Stomach (tissue), 19 donors: ENCODE measurements at places on chromosomes 2 and 18. TPM values are rescaled to one million over a fixed set of nuclear protein-coding genes. Genes with fewer than 3 reads are reported as not detected.

Gene VSNL1
- not detected for total RNA-seq

Gene NOSTRIN
- 20.9 TPM for total RNA-seq

Gene AQP12B
- total RNA-seq: not detected

Gene FRZB
- total RNA-seq: 21.6 TPM

Gene NEDD4L
- total RNA-seq: 240 TPM

Gene NCKAP5
- not detected for total RNA-seq

Gene SPR
- total RNA-seq: 133 TPM

Gene KCNG2
- total RNA-seq: not detected

Gene UGT1A1
- total RNA-seq: 0.73 TPM

Gene IL18R1
- 1.8 TPM for total RNA-seq
